ENCODE measurements at places on chromosomes 2 and 18.

GRCh38 chr18:51757255-51757924 is 559.9 kb upstream of the MEX3C start:
- DNase-seq, result no peak

DNA sequence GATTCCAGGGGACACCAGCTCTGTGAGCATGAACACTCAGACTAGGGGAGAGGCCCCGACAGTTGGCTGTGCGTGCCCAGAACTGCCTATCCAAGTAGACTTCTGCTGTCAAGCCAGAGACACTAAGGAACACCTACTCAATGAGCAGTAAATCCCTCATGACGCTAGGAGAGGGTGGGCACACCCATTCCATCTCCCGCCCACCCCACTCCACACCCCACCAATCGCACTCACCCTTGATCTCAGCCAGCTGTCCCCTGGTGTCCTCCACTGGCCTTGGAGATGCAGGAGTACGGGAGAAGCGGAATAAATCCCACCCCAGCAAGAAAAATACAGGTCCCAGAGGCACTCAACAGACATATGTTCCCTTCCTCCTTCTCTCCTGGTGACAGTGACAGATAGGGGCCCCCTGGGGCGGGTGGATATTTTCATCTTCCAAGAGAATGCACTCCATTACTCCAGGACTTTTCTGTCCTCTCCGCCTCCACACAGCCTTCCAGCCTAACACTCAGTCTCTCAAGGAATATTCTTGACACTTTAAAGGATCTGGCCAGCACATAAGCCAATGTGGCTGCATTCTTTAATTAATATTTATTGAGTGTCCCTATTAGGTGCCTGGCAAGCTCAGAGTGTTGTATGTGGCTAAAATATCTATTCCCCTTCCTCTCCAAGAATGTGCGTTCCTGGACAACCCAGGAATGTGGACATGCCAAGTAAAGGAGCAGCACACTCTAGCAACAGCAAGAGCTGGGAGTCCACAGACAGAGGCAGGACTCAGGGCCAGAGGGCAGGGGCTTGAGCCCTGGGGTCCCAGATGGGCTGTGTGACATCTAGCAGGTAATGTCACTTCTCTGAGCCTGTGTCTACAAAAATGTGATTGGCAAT is 13.1 kb upstream of the SMAD7 start:
- DNase-seq, result no peak

DNA sequence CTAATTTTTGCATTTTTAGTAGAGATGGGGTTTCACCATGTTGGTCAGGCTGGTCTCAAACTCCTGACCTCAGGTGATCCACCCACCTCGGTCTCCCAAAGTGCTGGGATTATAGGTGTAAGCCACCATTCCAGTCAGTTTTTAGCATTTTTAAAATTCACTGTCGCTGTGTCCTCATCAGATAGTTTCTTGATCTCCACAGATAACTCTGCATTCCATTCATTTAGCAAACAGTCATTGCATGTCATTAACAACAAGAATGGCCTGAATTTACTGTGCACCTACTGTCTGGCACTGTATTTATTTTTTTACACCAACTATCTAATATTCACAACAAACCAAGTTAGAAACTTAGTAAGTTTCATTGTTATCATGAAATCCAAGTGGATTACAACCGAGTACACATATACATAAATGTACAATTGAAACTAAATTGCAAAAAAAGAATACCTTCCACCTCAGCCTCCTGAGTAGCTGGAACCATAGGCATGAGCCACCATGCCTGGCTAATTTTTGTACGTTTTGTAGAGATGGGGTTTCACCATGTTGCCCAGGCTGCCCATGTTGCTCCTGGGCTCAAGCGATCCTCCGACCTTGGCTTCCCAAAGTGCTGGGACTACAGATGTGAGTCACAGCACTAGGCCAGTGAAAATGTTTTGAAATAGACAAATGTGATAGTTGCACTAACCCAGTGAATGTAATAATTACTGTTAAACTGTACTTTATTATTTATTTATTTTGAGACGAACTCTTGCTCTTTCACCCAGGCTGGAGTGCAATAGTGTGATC is 4.3 kb downstream of the MCEE start:
- no peak for DNase-seq

GRCh38 chr2:71643674-71644357 is 190.5 kb downstream of the DYSF start:
- no peak for DNase-seq

DNA sequence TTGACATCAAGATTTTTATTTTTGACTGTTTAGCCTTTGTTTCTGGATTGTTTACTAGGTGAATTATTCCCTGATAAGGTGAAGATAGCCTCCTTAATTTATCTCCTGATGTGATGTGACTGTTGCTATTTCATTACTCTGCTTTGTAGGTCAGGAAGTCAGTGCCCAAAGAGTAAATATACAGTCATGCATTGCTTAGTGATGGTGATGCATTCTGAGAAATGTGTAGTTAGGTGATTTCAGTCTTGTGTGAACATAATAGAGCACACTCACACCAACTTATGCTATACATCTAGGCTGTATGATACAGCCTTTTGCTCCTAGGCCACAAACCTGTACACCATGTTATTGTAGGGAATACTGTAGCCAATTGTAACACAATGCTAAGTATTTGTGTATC is 102.4 kb upstream of the THUMPD2 start:
- peak; percentile 63 for DNase-seq
